ENCODE measurements at places on chromosomes 2 and 18. TPM values are rescaled to one million over a fixed set of nuclear protein-coding genes. Genes with fewer than 3 reads are reported as not detected.

GRCh38 chr2:32095671-32096070 lies 32.3 kb downstream of the SPAST start:
- no peak for DNase-seq

- no peak for DNase-seq
Measured at GRCh38 chr2:5609201-5609600, 83.0 kb upstream of the SOX11 start.

- peak; percentile 67 for DNase-seq
Measured at GRCh38 chr18:58527952-58528287, 101.0 kb downstream of the ALPK2 start.

GRCh38 chr18:24790347-24790746 lies 329.9 kb downstream of the HRH4 start:
- DNase-seq: no peak

DNA sequence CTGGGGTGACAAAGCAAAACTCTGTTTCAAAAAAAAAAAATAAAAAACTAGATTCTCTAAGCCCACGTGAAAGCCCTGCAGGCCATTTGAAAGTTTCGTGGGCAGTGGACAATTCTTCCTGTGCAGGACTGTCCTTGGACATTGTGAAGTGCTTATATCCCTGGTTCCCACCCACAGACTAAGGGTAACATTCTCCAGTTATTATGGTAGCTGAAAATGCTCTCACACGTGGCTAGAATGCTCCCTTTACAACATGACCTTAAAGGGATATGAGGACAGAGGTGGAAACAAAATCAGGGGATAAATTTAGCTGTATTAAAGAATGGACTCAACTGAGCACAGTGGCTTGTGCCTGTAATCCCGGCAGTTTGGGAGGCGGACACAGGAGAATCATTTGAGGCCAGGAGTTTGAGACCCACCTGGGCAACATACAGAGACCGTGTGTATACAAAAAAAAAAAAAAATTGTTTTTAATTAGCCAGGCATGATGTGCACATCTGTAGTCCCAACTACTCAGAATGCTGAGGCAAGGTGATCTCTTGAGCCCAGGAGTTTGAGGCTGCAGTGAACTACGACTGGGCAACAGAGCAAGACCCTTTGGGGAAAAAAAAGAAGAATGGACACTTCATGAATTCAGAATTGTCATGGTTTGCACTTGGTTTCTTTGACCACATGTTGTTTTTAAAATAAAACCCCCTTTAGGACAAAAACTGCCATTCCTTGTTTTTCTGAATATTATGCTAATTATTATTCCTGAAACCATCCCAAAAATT lies 167.9 kb downstream of the MGAT5 start:
- no peak for DNase-seq

GRCh38 chr2:122328816-122329215 lies 573.4 kb downstream of the TSN start:
- no peak for DNase-seq

DNA sequence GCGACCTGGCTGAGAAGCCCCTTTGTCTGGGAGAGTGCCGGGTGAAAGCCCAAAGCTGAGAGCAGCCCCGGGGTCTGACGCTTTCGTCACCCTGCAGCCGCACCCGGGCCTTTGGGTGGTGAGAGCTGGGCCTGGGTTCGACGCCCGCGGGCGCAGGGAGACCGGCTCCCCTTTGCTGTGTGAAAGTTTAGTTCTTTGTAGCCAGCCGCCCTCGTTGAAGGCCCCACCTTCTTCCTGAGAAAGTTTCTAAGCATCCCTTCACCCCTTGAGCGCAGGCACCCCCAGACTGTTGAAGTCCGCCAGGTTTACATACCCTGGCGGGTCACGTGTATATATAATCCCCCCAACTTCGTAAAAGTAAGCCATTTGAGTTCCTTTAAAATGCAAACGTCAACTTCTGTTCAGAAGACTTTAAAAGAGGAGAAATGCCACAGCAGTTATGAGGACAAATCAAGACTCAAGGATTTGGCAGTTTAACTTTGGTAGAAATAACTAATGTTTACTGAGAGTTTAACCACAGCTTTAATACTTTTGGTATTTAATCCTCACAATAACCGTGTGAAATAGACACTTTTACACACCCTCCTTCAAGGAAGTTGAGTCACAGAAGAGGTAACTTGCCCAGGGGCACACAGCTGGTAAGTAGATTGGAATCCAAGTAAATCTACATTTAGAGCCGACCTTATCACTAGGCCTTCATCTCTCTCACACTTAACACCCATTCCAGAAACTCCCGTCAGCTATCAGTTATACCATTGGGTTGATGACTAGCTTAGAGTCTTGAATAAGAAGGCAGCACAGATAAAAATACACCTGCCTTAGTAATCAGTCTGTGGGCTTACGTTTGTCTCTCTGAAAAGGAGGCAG lies 1.1 kb upstream of the MBOAT2 start:
- peak; percentile 34 for DNase-seq

DNA sequence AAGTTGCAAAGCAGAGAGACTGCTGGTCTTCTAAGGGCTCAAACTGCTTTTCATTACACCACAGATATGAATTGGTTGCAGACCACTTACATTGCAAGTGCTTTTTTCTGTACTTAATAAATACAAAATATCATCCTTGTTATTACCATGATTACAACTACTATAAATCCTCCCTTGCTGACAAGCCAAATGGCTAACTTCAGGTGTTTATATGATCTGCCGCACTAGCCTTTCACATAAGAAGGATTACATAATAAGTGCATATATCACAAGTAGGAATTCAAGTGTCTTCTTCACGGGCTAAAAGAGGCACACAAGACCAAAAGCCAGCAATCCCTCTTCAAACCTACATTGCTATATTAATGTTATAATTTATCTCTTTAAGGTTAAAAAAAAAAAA lies 373.0 kb downstream of the ZEB2 start:
- DNase-seq: no peak

DNA sequence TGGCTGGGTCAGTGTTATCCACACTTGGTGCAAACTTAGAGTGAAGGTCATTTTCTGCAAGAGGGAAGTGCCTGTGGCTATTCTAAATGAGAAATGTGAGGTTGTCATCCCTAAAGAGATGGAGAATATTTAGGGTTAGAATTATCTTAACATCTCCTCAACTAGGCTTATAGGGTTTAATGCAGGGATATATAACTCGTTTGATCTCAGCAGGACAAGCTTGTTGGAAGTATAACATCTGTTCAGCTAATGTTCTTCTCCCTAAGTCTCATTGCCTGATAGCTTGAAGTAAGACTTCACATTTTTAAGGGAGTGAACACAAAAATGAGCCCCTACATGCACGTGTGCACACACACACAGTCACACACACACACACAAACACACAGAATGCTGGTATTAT lies 75.9 kb upstream of the NRXN1 start:
- no peak for DNase-seq

- DNase-seq: peak; percentile 73
Measured at GRCh38 chr2:171524018-171524401, 1.7 kb downstream of the CYBRD1 start.

- DNase-seq: no peak
Measured at GRCh38 chr2:234331566-234331965, 165.3 kb downstream of the ARL4C start.

GRCh38 chr18:11480692-11481091 lies 128.7 kb upstream of the SLC35G4 start:
- DNase-seq: no peak

DNA sequence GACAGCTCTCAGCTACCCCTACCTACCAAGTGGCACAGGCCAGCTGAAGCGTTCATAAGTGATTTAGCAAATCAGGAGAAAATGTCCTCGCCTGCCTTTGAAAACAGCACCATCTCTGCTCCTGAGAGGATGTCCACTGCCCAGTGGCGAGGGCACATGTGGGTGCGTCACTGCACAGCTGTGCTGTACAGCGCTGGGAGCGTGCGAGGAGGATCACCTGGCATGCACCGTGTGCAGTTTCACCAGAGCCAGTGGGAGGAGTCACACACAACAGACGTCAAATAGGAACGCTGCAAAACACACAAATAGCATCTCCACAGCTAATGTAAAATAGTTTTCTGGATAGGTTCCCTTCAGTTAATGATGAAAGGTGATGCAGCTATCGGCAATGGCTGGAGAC lies 154.1 kb downstream of the HDAC4 start:
- no peak for DNase-seq

- DNase-seq: no peak
Measured at GRCh38 chr18:12328179-12328823, 20.3 kb downstream of the TUBB6 start.

DNA sequence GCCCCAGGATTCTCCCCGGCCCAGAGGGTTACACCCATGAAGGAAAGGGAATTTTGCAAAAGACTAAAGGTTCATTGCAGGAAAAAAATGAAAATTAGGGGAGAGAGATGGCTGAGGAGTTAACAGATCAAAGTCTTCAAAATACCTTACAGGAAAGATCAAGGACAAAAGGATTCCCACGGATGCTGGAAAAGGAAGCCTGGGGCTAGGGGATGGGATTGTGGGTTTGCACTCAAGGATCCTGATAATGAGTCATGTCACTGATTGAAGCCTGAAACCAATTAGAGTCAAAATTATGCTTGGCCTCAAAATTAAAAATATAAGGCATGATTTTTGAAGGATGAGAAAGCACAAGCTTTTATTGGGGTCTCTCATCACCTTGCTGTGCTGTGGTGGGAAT lies 32.6 kb upstream of the COPS8 start:
- DNase-seq: no peak

- peak; percentile 69 for DNase-seq
Measured at GRCh38 chr2:219571311-219572236, at the start of gene OBSL1. Gene OBSL1, minus strand, starts transcription at chr2:219571539. Its CDS starts 307 bp downstream, at chr2:219571232.

- no peak for DNase-seq
Measured at GRCh38 chr2:16241166-16242160, 301.1 kb downstream of the MYCN start.

DNA sequence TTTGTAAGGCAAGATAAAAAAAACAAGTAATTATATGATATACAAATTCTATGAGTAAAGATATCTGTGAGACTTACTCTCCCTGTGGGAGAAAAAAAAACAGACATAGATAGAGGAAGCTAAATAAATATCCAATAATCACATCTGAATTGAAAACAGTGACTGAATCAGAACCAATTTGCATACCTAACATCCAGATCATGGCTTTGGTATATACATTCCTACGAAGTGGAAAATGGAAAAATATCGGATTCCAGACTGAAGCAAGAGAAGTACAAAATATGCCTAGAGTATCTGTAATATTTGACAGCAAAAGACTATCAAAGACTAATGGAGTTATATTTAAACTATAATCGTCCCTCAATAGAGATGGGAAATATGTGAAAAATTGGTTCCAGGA lies 1108.1 kb upstream of the CHAC2 start:
- peak; percentile 7 for DNase-seq

DNA sequence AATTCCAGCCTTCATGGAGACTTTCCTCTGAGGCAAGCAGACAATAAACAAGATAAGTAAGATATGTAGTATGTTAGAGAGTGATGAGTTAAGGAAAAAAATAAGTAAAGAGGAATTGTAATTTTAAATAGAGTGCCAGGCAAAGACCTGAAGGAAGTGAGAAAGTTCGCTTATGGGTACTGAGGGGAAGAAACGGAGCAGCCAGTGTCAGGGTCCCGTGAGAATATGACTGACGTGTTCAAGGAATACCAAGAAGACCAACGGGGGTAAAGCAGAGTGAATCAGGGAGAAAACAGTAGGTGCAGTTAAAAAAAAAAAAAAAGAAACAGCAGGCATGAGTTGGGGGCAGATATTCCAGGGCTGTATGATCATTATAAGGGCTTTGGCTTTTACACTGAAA lies 45.1 kb downstream of the ARHGEF33 start:
- DNase-seq: no peak

GRCh38 chr2:207226243-207226642 lies 60.5 kb upstream of the KLF7 start:
- DNase-seq: no peak

DNA sequence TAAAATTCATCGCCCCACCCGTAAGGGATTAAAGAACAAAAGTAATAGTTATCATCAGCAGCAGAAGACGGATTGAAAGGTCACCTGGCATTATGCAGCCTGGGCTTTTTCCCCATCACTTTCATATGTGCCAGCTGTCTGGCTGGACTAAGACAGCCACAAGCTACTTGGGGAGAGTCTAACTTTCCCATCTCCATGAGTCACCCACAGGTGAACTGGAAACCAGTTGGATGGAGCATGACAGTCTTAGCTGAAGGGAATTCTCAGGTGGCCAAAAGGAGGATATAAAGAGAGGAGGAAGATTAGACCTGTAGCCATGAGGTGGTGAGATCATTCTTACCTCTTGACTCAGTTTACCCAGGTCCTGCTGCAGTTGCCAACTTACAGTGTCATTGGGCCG lies 7.0 kb upstream of the FAM178B start:
- DNase-seq: no peak

DNA sequence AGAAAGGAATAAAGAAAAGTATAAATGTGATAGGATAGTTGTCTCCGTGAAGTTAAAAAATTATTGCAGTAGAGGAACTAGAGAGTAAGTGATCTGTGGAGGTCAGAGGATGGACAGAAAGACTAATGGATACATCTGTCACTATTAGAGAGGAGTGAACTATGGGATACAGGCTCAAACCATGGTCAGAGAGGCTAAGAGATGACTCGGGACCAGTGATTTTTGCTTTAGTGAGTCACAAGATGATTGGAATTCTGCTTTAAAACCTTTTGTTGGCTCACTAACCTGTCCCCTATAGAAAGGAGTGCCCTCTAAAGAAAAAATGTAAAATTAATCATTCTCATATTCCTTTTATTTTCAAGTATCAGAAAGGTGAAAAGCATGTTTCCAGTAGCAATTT lies 30.3 kb downstream of the ALMS1 start:
- peak; percentile 4 for DNase-seq

Gene COL4A4
- 1.1 TPM for total RNA-seq

Gene LOXL3
- total RNA-seq: 11.9 TPM

Gene CHCHD5
- 9.2 TPM for total RNA-seq

Gene SLC23A3
- 1.6 TPM for total RNA-seq

Gene LDLRAD4
- total RNA-seq: 0.54 TPM

Gene LAMA3
- 15.7 TPM for total RNA-seq

Gene SCG2
- 3.4 TPM for total RNA-seq

Gene APOB
- total RNA-seq: not detected

Gene C1GALT1C1L
- total RNA-seq: 0.36 TPM

Data from fibroblast of the aortic adventitia (primary cell).